Stimulated activated CD4-positive, alpha-beta T cell treated with anti-CD3 and anti-CD28 coated beads, Interleukin-12 subunit alpha, Interleukin-12 subunit beta, amount 100 ng/mL, for 24 hours (primary cell): ENCODE measurements at places on chromosomes 13 and 19.

DNA sequence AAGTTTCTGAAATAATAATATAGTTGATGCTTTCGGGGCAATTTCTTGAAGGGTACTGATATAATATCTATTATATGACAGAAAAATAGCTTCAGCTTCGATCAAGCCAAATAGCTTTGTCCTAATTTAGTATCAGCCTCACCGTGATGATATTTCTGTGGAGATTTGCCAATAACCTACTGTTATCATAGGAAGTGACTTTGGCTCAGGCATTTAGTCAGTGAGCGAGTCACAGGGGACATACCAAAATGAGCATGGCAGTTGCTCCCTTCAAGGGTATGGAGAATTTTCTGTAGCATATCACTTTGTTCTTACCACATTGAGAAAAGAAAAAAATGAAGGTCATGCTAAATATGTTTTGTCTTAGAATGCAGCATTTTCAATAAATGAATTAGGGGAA lies 767.6 kb upstream of the SLITRK1 start:
- no peak for DNase-seq

DNA sequence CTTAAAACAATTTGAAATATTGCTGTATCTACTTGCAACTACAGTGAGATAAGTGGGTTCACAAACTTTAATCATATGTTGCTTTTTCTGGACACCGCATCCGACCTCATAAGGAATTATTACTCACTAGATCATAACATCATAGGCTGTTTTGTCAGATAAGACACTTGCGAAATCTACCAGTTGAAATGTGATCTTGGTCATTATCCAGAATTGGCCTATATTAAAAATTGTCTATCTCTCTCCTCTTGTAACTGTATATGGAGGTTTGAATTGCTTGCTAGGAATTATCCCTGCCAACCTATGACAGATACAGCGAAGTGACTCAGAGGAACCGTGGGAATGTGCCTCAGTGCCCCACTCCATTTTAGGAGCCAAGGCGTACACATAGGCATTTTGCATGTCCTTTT lies 117.0 kb upstream of the POSTN start:
- DNase-seq, result no peak

DNA sequence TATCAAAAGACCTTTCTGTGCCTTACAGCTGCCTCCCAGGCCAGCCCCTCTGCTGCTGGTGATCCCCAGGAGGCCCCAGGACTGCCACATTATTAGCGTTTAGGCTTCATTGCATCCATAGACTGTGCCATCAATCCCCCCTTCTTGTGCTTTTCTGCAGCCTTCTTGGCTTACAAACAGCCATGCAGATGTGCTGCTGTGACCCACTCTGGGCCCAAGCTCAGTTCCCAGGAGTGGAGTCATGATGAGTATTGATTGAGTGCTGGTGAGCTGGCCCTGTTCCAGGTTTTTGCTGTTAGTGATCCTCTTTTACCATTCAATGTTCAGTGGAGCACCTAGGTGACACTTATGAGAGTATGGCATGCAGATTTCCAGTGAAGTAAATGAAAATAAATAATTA lies 59.9 kb upstream of the SLAIN1 start:
- DNase-seq, result no peak

GRCh38 chr19:50844296-50844935 lies 10.3 kb upstream of the KLK3 start:
- no peak for DNase-seq

DNA sequence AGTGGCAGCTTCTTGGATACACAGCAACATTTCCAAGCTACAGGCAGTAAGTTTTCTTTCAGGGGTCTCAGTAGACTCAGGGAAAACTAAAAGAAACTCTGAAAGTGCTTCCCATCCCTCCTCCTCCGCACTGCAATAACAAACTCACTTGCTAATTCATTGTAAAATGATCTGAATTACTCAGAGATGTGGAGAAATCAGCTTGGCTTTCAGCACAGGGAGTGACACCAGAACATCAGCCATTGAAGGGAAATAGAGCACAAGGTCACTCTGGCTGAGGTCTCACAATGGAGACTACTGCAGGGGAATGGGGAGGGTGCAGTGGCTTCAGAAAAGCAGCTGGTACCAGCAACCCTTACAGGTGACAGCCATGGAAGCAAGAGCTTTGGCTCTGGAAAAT lies 137.3 kb upstream of the SERP2 start:
- DNase-seq, result no peak

DNA sequence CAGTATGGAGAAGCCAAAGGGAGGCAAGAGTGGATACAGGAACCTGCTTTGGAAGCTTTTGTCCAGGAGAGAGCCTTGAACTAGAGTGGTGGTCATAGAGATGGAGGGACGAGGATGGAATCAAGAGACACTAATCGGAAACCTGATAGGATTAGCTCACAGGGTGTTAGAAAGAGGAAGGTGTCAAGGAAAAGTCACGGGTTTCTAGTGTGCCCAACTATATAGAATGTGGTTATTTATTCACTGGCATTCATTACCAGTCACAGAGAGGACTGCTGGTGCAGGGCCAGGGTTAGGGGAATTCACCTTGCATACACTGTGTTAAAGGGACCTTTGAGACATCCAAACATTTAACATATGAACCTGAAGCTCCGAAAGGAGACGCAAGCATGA lies 43.4 kb upstream of the URAD start:
- DNase-seq, result no peak

DNA sequence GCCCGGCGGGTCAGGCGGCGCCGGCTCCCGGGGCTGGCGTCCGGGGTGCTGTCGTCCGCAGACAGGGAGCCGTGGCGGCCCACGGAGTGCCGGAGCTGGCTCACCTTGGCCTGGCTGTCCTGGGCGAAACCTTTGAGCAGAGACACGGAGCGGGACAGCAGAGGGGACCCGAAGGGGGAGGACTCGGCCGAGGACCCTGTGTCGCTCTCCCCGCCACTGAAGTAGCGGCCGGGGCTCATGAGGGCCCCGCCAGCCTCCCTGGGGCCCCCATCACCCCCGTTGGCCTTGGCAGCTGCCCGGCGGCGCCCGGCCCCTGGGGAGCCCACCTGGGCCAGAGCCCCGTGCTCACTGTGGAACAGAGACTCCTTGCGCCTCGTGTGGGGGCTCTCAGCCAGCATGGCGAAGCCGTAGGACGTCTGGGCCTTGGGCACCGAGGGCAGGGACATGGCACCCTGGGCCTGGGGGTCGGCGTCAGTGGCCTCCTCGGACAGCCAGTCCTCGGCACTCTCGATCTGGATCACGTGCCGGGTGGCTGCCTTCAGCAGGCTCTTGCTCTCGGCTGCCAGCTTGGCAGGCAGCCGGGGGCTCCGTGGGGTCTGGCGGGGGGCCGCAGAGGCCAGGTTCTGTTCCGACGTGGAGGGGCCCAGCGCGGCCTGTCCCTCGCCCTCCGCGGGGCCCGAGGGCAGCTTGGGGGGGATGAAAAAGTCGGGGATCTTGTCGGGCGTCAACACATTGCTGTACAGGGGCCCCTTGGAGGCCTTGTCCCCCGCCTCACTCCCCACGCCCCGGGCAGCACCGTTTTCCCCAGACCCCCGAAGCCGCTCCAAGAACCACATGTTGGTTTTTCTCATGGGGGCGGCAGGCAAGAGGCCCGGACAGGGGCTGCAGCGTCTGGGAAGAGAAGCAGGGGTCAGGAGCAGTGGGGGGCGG lies 1.2 kb downstream of the C2CD4C start:
- DNase-seq, result no peak

DNA sequence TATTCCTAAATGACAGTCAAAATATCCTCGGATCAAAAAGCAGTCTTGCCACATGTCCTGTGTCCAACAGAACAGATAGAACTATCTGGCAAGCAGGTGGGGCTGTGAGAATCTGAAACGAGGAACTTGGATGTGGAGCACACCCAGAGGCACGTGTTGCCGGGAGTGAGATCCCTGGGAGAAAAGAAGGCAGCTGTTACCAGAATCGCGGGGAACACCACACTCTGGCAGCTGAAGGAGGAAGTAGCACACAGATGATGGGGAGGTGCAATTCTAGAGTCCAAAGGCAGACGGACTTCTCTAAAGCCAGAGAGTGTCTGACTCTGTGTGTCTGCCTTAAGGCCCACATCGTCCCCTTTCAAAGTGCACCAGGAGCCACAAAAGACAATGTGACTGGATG lies 22.3 kb downstream of the SLC7A1 start:
- no peak for DNase-seq
